ENCODE measurements at places on chromosomes 5 and 9.

GRCh38 chr9:125691869-125692268 lies 15.1 kb downstream of the MAPKAP1 start:
- DNase-seq, result no peak

DNA sequence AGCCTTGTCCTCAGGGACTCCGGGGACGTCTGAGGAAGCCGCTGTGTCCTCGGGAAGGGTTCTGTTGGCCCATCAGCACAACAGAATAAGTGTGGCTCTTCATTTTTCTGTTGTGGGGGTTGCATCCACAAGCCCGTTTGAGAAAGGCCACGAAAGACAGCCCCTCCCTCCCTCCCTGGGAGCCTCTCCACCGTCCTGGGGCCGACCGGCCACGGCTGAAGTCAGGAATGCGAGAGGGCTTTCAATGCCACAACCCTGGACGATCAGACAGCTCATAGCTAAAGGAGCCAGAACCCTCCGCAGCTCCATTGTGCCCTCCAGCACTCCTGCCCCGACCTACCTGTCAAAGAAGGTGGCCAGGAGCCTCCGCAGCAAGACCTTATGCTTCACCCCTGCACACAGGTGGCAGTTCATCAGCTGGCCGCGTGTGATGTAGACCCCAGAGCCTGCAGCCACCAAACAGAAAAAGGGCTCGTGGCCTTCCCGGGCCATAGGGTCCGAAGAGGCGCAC lies 52.4 kb upstream of the UBAC1 start:
- DNase-seq, result no peak

DNA sequence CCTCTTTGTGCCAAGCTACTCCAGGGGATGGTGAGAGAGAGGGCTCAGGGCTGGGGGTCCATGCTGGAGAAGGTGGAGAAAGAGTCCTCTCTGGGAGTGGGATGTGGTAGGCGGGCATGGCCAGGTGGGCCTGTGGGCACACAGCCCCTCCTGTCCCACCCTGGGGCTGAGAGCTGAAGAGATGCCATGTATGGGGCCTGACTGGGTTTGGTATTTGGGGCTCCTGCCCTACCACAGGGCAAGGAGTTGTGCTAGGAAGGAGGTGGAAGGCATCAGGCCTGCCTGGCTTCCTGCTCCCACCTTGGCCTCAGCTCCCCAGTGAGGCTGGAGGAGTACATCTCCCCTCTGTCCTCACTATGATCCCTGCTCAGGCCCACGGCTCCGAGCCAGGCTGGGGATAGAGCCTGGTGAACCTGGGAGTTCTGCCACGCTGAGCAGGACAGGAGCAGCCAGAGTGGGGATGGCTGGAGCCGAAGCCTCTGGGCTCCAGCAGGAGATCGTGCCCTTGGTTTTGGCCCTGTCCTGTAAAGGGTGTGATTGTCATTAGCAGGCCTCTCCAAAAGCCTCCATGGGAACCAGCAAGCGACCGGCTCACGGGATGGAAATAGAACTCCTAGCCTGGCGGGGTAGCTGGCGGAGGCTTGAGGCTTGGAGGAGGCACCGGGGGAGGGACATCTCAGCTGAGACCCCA lies 75.5 kb downstream of the CACNA1B start:
- no peak for DNase-seq

DNA sequence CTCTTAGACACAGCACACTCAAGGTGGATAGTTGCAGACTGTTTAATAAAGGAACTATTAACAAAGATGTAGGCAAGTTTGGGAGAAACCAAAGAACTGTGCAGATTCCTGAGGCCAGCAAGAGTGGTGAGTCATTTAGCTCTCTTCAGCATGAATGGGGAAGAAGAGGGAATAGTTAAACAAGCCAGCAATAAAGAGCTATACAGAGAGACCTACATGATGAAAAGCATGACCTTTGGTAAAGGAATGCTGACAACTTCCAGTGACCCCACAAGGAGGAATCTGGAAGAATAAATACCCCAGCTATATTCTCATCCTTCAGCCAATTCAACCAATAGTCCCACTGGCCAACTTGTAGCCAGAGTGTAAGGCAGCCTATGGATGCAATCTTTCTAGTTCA lies 706.0 kb upstream of the GRAMD2B start:
- DNase-seq, result no peak

GRCh38 chr9:35114840-35115628 lies 628 bp downstream of the ATOSB start:
- DNase-seq, result no peak

DNA sequence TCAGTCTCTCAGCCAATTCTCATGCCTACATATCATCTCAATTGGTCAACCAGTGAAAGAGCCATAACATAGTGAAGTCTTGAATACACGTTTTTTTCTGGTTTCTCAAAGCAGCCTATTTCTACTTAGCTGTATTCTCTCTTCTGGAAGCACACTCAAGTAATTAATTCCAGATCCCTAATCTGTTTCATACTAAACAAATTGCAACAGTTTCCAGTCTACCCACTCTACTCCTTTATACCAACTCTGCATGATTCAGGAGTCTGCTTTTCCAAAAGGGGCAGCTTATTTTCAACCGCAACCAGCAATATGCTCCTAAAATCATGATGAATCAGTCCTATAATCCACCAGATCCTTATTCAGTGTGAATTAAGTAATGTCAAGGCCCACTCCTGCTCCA lies 211.7 kb downstream of the TLE1 start:
- DNase-seq, result no peak

DNA sequence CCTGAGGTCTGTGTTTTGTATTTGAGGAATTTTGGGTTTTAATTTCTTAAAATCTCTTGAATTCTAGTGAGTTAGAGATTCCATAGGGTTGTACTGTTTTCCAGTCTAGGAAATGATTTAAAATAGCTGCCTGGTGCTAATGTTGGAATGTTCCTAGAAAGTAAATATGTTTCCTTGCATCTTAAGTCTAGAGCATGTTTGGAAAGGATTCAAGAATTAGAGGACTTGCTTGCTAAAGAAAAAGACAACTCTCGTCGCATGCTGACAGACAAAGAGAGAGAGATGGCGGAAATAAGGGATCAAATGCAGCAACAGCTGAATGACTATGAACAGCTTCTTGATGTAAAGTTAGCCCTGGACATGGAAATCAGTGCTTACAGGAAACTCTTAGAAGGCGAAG lies 41.8 kb downstream of the LMNB1 start:
- DNase-seq, result no peak

- DNase-seq, result no peak
Observed at GRCh38 chr5:9512457-9512856, 33.4 kb downstream of the SEMA5A start.

GRCh38 chr9:123034881-123035510 lies 1.5 kb downstream of the GPR21 start:
- DNase-seq, result no peak

GRCh38 chr5:16413166-16413860 lies 52.3 kb downstream of the ZNF622 start:
- DNase-seq, result no peak

- DNase-seq, result no peak
Observed at GRCh38 chr5:161847447-161847846, 473 bp upstream of the GABRA1 start.

GRCh38 chr5:144329681-144330080 lies 159.0 kb downstream of the KCTD16 start:
- no peak for DNase-seq

- no peak for DNase-seq
Observed at GRCh38 chr9:72444435-72444834, 77.0 kb upstream of the TMC1 start.

DNA sequence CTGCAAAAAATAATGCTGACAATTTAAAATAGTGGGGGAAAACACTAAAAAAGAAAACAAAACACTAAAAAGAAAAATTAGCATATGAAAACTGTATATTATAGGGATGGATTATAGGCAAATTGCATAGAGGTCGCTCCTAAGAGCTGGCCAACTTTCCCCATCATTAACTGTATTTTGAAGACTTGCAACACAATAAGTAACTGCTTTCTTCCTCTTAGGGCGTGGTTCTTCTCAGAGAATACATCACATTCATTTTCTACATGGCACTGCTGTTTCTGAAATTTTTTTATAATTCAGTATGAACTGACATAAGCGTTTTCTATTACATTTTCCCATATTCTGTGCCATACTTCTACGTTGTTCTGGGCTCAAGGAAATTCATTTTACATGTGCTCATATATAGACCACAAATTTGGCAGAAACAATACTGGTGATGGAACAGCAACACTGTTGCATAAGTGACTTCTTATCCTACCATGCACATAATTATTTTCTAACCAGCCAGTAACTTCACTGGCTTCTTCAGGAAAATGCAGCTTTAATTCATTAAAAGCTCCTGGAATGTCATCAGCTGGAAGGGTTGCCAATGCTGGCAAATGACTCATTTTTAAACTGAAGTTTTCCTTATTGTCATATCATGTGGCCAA lies 171.2 kb upstream of the DMAC1 start:
- no peak for DNase-seq

- DNase-seq, result no peak
Observed at GRCh38 chr5:172608773-172609172, 32.3 kb upstream of the NEURL1B start.

- DNase-seq, result no peak
Observed at GRCh38 chr9:21015995-21016394, 15.4 kb downstream of the HACD4 start.

DNA sequence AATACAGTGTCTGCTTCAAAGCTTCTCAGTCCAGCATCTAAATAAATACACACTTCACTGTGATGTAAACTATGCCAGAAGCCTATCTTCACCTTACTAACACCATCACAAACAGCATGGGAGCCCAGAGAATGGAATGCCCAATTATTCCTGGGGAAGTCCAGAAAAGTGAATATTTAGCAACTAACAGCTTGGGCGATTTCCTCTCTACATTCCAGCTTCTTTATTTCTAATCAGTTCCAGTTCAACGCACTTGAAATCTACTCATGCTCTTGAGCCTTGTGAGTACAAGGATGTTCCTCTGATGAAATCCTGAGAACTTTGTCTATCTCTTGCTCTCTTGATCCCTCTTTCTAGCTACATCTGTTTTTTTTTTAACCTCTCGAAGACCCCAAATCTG lies 100.4 kb upstream of the C9orf72 start:
- no peak for DNase-seq

DNA sequence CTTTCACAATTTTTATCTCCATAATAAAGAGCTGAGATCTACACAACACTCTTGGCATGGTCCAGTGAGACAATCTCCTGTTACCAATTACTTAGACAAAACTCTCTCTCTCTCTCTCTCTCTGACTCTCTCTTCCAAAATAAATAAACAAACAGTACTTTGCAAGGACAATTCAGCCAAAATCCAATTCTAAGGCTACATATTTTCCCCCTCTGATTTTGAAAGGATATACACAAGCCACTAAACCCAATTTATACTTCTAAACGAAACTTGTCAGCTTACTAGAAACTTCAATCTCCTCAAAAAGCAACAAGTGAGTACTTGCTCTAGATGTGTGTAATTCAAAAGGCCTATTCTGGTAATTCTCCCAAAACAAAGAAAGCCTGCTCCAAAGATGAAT lies 26.3 kb upstream of the TNPO1 start:
- no peak for DNase-seq

DNA sequence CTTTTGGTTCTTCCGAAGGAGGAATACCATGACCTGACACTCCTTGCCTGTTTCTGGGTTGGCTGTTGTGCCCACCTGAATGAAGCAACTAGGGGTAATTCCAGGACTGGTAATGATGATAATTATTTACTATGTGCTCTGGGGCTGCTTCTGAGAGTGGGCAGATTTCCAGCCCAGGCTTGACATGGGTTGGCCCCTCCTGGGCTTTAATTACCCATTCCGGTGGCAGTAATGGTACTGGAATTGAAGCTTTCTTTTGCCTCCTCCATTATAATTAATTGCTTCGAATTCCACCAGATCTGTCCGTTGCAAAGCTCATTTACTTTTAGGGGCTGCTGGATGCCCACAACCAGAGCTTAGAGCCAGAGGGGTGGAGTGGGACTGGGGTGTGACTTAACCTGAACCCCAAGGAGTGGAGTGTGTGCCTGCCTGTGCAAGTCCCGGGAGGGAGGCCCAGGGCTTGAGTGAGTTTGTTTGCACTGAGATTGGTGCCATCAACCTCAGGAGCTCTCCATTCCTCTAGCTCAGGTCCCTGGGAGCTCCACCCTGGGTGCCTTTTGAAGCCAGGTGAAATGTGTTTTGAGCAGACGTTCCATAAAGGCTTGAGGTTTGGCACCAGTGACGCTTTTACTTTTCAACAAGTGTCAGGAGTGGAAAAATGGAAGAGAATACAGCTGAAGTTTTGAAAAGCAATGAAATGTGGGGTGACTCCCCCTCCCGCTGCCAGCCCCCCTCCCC lies 214.6 kb downstream of the PDZD2 start:
- DNase-seq, result no peak

- no peak for DNase-seq
Observed at GRCh38 chr5:153879596-153879995, 159.1 kb downstream of the FAM114A2 start.

- no peak for DNase-seq
Observed at GRCh38 chr5:83197326-83197967, 120.1 kb downstream of the XRCC4 start.

GRCh38 chr5:130871346-130872086 lies 293.5 kb downstream of the HINT1 start:
- DNase-seq, result no peak

DNA sequence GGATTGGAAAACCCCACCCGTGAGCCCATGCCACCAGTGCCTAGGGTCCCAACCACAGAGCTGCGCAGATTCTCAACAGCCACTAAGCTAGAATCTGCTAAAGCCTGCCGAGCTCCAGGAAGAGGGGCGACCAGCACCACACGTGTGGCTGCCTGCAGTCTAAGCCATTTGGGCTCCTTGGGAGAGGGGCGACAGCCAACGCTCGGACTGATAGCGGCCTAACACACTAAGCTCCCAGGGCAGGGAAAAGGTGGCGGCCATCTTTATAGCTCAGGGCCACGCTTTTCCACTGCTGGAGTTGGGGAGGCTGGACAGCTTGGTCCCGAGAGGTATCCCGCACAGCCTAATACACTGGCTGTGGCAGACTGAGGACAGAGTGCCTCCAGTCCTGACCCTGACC lies 631.8 kb downstream of the CETN3 start:
- no peak for DNase-seq

DNA sequence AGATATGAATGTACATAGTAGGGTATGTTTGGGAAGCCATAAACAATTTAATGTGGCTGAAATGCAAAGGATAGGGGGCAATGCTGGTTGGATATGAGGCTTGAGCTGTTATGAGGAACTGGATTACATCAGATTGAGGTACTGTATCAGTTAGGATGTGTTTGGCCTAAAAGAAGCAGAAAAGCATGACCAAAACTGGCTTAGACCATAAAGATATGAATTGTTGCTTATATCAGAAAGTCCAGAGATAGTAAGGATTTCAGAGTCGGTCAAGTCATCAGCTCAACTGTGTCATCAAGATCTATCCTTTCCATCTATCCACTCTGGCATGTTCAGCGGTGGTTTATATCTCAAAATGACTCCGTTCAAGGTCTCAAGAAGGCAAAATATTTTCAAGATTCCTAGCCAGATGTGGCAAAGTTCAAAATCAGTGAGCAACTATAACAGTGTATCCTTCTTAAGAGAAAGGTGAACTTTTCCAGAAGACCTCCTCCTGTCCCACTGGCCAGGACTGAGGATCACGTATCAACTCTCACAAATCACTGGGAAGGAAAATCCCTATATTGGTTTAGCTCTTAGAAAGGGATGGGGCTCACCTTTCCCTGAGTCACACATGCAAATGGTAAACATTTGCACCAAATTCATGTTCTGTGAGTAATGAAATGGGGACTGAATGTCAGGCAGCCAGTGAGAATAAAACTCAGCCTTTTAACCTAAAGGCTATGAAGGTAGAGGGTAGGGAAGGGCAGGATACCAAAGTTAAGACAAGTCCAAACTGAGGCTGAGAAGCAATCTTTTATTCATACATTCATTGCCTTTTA lies 257.8 kb downstream of the TRIM32 start:
- DNase-seq, result no peak

Data from GM12892 (cell line).